ENCODE measurements at places on chromosomes 16 and 17.

DNA sequence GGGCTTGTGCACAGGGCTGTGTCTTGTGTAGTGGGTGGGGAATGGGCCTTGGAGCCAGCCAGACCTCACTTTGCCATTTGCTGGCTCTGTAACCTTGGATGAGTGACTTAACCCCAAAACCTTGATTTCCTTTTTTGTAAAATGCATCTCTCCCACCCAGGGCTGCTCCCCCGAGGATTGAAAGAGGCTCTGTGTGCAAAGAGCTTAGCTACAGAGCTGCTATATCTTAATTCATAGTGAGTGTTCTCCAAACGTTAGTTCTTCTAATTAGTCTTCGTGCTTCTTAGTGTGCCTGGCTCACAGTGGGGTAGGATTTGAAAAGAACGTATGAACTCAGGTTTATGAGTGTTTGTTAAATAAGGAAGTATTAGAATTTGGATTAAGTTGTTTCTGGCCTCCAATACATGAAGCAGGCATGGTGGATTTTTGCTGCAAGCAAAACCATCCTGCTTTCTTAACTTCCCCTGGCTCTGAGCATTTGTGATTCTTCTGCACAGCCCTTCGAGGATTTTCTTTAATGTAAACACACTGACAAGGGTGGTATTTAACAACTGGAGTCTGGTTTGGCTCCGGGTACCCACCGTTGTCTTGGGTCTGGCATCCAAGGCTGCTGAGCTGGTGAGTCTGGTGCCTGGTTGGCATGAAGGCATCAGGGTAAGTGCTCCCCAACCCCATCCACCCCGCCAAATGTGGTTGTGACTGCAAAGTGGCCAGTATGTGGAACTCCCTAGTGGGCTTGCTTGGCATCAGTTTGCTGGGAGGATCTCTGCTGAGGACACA, 29.7 kb downstream of the KSR1 start:
- no peak for DNase-seq

- DNase-seq: no peak
Measured at GRCh38 chr17:2980904-2981246, 82.5 kb downstream of the OR1D5 start.

GRCh38 chr16:78154729-78155461, 55.4 kb downstream of the WWOX start:
- no peak for DNase-seq

- no peak for DNase-seq
Measured at GRCh38 chr17:60579551-60579950, 20.4 kb upstream of the PPM1D start.

- DNase-seq: no peak
Measured at GRCh38 chr16:4703906-4704305, 10.5 kb downstream of the NUDT16L1 start.

DNA sequence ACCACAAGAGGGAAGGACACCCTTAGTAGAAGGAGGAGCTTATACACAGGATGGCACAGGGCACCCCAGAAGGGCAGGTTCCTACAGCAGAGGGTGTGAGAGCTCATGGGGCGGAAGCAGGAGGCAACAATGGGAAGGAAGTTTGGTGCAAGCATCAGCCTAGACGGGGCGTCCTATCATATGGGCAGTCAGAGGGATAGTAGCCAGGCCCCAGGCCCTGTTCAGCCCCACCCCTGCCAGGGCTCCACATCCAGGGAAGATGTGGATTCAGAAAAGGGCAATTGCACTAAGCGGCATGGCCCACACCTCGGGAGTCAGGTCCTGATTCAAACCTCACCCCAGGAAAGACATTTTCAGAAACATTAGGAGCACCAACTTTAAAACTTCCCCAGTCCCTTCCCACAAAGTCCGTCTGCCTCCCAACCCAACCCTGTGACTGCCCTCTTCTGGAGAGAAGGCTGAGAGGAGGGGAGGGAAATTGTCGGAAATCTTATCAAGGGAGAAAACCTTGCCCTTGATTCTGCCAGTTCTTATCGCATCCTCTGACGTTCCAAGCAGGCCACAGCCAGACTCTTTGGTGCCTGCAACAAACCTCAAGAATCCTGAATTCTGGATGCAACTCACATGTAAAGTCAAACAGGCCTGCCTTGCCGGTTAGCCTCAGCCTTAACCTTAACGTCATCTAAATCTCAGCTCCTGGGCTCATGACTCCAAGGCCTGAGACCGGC, 198.8 kb upstream of the CDH5 start:
- no peak for DNase-seq

DNA sequence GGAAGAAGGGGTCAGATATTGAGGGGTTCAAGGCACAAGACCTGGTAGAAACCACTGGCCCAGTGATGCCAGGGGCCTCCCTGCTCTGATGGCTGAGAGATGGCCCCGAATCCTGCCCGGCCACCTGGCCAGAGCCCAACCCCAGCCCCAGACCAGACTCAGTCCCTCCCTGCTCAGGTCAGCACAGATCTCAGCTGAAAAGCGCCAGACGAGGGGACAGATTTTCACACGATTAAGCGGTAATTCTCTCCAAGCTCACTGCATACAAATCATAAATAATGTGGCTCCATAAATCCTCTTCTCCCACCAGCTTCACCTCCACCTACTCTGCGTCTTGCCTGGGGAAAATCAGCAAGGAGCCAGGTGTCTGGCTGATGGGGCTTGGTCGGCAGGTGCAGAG, 57.1 kb downstream of the ENGASE start:
- DNase-seq: no peak

- DNase-seq: no peak
Measured at GRCh38 chr17:50935221-50935995, 69.3 kb upstream of the TOB1 start.

DNA sequence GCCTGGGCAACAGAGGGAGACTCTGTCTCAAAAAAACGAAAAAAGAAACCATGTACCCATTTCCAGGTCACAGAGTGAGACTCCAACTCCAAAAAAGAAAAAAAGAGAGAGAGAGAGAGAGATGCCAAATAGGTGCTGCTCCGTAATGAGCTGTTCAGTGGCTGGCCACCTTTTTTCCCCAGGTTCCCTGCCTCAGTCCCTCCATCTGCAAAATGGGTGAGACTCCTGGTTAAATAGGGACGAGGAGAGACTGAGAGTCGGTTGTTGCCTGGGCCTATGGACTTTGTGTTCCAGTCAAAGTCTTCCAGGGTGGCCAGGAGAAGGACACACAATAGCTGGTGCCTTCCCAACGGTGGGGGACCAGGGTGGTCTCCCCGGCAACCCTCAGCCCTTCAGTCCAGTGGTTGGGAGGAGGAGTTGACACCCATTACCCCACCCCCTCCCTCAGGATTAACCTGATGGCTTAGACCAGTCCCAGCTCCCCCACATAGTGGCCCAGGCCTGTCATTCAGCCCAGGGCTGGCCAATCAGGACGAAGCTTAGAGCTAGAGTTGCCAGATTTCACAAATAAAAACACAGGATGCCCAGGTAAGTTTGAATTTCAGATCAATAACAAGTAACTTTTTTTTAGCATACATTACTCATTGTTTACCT, 258.2 kb downstream of the PARN start:
- DNase-seq: no peak

- no peak for DNase-seq
Measured at GRCh38 chr16:50252082-50252611, 14.2 kb upstream of the ADCY7 start.

DNA sequence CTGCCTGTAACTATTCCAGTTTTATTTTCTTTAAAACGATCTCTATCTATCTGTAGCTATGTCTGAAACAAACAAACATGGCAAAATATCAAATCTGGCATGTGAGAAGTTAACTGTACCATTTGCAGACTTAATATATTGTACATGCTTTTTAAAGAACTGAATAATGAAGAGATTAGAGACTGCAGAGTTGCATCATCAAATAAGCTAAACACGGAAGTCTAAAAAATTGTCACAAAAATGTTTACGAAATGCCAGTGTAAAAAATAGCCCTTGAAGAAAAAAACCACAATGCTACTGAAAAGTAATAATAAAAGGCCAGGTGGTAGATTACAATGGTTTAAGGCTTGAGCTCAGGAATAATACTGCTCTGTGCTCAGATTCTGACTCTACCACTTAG, 43.1 kb downstream of the HS3ST3A1 start:
- no peak for DNase-seq

GRCh38 chr16:70689035-70689969, 3.4 kb upstream of the MTSS2 start:
- DNase-seq: no peak

DNA sequence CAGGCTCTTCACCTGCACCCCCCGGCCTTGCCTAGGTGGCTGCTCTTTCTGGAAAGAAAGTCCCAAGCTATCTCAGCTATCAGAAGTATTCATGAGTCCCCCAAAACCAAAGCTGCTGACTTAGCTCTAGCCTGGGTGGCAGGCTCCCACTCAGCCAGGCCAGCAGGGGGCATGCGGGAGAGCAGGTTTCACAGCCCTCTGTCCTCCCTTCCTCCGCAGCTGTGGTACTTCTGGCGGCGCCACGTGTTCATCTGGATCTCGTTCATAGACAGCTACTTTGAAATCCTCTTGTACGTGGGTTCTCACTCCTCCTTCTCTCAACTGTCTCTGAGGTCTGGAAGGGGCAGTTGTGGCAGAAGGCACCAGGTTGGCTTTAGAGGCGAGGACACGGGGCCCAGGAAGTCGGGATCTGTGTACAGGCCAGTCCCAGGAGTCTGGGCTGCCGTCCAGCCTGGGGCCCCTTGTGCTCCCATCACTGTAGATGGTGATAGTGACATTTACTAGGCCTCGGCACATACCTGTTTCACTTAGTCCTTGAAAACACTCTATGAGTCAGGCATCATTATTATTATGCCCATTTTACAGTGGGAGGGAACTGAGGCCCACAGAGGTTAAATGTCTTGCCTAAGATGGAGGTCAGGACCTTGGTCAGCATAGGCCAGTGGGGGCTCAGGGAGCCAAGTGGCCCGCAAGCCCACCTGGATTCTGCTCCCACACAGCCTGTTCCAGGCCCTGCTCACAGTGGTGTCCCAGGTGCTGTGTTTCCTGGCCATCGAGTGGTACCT, 12.9 kb downstream of the TRPV2 start:
- no peak for DNase-seq

- no peak for DNase-seq
Measured at GRCh38 chr16:78528265-78528664, 428.8 kb downstream of the WWOX start.

- DNase-seq: no peak
Measured at GRCh38 chr16:87713451-87714229, 52.1 kb downstream of the KLHDC4 start.

Measured in GM12865 (cell line).